Muscle of back (tissue), 13 donors: ENCODE measurements at places on chromosomes 2 and 18.

DNA sequence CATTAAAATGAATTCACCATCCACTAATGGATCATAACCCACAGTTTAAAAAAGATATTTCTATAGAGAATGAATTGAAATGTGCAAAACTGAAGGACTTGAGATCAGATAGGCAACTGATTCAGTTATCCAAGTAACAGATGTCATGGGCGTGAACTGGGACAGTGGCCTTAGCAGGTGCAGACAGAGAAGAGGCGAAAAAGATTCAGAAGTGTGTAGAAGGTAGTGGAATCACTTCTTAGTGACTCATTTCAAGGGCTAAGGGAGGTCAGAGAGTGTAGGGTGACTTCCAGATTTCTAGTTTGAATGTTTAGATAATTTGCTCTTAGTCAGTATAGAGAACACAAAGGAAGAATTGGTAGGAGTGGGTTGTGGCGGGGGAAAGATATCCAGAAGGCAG, 79.7 kb downstream of the EHBP1 start:
- DNase-seq: no peak

DNA sequence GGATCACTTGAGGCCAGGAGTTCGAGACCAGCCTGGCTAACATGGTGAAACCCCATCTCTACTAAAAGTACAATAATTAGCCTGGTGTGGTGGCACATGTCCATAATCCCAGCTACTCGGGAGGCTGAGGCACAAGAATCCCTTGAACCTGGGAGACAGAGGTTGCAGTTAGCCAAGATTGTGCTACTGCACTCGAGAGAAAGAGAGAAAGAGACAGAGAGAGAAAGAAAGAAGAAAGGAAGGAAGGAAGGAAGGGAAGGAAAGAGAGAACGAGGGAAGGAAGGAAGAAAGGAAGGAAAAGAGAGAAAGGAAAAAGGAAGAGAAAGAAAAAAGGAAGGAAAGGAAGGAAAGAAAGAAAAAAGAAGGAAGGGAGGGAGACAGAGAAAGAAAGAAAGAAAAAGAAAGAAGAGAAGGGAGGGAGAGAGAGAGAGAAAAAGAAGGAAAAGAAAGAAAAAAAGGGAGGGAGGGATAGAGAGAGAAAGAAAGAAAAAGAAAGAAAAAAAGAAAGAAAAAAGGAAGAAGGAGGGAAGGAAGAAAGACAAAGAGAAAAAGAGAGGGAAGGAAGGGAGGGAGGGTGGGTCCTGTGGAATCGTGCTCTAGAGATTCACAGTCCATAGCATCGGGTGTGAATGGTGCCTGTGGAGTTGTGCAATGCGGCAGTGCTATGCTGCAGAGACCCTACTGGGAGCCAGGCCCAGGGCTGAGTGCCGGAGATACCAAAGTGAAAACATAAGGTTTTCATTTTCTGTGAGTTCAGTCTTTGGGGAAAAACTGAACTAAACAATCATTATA, 4.6 kb upstream of the SDC1 start:
- peak; percentile 41 for DNase-seq

GRCh38 chr2:74585406-74586185, 31.1 kb downstream of the DOK1 start:
- no peak for DNase-seq

DNA sequence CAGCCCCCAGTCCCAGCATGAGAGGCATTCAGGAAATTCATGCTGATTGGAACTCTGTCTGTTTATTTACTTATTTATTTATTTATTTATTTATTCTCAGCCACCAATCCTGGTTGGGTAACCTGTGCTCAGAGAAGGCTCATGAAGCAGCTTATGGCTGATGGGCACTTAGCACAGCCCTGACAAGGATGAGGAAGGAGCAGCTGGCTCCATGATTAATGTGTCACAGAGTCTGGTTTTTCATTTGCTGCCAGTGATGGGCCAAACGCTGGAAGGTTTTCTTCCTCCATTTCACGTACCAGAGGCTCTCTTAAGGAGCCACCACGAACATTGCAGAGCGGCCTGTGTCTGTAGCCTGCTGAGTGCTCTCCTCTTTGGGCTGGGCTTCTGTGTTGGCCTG, 28.3 kb upstream of the KCNS3 start:
- no peak for DNase-seq

GRCh38 chr18:12884406-12885323, 628 bp upstream of the PTPN2 start:
- no peak for DNase-seq

GRCh38 chr2:9991829-9992273, 40.4 kb downstream of the GRHL1 start:
- no peak for DNase-seq

DNA sequence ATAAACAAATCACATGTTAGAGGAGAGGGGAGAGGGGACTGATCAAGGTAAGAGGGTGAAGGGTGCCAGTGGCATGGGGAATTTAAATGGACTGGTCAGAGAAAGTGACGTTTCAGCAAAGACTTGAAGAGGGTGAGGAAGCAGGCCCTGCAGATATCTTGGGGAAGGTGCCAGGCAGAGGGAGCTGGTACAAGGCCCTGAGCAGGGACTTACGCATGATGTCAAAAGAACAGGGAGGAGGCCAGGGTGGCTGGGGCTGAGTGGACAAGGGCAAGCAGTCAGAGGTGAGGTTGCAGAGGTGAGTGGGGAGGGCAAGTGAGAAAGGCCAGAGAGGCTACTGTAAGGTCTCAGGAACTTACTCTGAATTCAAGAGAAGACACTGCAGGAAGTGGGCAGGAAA, 53.3 kb upstream of the RMP24 start:
- no peak for DNase-seq

DNA sequence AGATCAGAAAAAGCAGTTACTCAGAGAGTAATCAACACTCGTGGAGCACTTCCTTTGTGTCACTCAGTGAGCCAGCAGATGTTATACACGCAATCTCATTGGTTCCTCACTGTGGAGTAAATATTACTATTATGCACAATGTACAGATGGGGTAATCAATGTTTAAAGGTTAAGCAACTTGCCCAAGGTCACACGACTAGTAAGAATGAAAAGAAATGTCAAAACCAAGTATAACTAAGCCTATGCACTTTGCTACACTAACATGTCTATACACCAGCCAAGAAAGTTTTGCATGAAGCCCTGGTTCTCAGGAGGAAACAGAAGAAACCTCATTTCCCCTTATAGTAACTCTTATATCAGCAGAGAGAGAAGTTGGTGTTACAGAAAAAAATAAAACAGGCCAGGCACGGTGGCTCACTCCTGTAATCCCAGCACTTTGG, 5.4 kb downstream of the METTL21A start:
- DNase-seq: peak; percentile 23
